ENCODE measurements at places on chromosomes 7 and 10.
A peak's percentile ranks its signal among the peaks of the same experiment; 100 is the strongest.

DNA sequence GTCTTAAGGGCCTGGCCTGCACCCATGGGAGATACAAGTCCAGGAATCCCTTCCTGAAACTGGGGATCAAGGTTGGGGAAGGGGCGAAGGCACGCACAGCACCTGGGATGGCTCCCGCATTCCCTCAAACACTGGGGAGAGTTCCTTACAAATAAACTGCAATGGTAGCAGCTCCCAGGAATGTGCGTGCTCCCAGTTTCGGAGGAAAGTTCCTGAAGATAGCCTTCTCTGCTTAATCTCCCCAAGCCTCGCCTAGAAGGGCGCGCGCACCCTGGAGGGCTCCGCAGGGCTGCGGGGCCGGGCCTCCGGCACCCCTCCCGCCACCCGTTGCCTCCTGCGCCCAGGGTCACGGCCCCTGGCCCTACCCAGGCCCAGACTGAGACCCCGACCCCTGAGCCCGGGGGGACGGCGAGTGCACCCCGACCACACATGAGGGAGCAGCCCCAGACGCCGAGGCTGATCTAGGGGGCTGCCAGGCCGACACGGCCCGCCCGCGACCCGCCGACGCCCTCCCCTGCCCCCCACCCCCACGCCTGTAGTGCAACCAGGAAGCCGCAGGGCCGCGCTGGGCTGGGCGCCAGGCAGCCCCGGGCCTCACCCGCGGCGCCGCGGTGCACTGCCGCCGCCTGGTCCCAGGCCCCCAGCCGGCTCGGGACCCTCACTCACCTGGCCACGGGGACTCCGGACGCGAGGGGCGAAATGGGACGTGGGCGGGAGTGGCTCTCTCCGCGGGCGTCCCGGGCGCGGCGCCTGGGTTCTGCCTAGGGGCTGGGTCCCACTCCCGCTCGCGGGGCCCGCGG, 460 bp downstream of the ANXA11 start:
- peak; percentile 45 for DNase-seq

GRCh38 chr10:119250641-119251314, 43.4 kb downstream of the GRK5 start:
- peak; percentile 95 for DNase-seq

GRCh38 chr10:74330646-74331045, 179.6 kb downstream of the ADK start:
- DNase-seq = no peak

DNA sequence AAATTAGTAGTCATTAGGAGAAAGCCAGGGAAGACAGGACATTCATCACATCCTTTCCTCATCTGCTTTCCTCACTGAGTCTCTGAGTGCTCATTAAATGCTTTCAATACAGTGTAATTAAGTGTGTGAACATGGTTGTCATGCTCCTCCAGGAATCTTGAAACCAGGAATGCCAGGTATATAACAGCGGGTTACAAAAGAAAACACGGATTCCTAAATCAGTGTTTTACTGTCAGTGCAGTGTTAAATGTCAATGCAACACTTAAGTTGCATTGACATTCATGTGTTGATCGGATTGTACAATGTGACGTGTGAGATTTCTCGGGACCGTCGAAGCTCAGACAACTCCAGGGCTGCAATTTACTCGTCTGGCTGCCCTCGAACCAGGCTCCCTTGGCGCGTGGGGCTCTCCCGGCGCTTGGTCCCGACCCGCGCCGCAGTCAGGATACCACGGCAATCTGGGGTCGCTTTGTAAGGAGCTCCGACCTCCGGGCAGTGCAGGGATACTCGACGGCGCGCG, 455 bp upstream of the SPAG6 start:
- DNase-seq = peak; percentile 2

DNA sequence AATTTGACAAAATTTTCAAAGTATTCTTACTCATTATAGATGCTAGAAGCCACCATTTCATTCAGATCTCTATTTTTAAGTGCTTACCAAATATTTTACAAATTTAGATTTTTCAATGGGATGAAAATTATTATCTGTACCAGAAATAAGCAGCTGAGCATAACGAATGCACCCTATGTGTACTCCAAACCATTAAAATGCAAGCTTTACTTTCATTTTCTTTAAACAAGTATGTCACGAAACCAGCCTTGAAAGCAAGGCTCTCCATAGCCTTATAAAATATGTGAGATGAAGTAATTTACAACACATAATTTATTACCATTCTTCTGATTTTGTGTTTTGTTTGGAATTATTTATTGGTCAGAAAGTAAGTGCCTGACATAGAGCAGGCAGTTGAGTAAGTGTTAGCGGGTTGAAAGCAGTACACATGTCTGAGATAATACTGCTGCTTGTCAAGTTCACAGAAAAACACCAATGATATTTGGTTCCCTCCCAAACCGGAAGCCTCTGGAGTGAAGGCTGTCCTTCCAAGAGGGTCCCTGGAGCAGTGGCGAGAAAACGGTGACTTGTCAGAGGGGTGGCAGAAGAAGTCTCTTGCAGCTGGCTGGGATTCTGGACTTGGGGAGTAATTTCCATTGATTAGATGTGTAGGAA, 322.7 kb upstream of the PFKP start:
- peak; percentile 3 for DNase-seq

DNA sequence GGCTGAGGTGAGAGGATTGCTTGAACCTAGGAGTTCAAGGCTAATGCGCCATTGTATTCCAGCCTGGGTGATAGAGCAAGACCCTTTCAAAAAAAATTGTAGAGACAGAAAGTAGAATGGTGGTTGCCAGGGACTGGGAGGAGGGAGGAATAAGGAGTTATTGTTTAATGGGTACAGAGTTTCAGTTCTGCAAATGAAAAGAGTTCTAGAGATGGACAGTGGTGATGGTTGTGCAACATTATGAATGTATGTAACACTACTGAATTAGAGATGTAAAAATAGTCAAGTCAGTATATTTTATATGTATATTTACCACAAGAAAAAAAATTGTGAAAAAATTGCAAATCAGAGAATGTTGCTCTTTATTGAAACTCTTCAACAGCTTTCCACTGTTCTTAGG, 266.5 kb upstream of the NPY start:
- DNase-seq = no peak

GRCh38 chr7:44569959-44570358, 3.7 kb downstream of the DDX56 start:
- DNase-seq = no peak

DNA sequence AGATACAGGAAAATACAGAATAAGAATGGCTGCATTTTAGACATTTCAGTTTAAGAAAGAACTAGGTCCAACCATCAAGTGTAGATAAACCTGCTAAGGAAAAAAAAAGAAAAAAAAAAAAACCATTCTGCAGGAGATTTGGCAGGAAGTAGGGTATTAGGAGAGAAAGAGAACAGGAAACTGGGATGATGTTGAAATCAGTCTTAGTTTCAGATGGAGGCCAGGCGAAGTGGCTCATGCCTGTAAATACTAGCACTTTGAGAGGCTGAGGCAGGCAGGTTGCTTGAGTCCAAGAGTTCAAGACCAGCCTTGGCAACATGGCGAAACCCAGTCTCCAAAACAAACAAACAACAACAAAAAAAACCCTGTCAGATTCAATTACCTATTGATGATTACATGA, 120.2 kb downstream of the RAB11FIP2 start:
- no peak for DNase-seq

DNA sequence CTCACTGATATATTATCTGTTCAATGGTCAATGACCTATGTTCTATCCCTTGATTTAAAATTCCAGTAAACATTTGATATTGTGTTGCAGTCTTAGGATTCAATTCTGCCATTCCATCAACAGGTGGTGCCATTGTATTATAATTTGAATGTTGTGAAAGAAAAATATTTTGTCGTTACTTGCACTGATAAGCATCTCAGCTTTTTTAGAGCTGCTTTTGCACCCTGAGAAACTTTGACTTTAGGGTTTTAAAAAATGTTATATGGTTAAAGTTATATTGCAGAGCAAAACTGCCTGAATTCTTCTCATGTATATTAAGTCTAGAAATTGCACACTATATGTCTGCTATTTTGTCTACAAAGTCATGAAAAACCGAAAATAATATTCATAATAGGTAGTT, 18.8 kb upstream of the MINDY3 start:
- DNase-seq = peak; percentile 47

DNA sequence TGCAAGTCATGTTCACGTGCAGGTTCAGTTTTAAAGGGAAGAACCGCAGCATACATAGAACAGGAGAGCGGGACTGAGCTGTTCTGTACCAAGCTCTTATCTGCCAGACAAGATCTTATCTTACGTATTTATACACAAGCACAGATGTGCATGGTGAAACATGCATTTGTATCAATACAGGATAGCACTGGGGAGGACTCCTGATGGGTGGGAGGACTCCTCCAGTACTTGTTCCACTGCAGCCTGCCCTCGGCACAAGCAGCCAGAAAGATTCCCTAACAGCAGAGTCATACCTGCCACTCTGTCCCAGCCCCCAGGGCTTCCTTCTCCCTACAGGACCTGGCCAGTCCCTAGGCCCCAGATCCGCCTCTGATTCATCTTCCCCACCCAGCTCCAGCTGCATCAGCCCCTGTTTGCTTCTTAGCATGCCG, 13.2 kb upstream of the PRKCQ start:
- no peak for DNase-seq

DNA sequence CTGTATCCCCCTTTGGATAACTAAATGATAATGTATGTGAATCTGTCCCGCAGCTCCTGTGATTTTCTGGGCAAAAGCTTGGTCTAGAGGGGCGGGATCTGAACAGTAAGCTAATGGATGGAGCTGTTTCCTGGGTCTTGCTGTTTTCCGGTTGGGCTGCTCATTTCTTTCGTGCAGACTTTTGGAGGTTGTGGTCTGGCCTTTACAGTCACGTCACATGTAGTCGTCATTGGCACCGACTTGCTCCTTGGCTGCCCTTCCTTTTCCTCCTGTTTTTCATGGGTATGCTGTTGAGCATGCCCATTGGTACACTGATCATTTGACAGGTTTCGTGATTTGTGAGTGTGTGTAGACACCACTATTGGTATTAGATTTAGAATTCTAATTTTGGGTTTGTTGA, 2.0 kb downstream of the FBH1 start:
- no peak for DNase-seq

GRCh38 chr10:21961847-21962246, 41.7 kb downstream of the DNAJC1 start:
- DNase-seq = no peak

DNA sequence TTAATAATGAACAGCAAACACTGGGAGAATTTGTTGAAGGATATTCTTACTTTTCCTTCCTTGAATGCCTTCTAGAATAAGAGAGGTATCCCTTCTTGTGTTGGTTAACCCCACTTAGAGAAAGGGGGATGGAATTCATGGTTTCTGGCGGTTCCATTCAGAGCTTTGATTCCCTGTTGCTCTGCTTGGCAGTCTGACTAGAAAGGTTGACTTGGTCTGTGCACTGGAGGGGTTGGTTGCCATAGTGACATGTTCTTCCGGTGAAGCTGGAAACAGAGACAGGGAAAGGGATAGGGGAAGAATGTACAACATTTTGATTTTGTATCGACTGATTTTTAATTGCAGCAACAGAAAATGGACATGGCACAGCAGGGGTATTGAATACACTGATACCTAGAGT, 2.5 kb downstream of the TMEM178B start:
- DNase-seq = no peak

DNA sequence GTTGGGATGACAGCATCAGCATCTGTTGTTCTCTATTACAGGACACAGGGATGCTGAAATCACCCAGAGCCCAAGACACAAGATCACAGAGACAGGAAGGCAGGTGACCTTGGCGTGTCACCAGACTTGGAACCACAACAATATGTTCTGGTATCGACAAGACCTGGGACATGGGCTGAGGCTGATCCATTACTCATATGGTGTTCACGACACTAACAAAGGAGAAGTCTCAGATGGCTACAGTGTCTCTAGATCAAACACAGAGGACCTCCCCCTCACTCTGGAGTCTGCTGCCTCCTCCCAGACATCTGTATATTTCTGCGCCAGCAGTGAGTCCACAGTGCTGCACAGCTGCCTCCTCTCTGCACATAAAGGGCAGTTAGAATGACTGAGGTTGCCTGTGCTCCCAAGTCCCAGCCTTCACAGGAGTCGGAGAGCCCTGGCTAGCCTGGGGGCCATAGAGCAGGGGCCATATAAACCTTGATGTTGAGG, 142.2 kb upstream of the PRSS58 start:
- DNase-seq = no peak

DNA sequence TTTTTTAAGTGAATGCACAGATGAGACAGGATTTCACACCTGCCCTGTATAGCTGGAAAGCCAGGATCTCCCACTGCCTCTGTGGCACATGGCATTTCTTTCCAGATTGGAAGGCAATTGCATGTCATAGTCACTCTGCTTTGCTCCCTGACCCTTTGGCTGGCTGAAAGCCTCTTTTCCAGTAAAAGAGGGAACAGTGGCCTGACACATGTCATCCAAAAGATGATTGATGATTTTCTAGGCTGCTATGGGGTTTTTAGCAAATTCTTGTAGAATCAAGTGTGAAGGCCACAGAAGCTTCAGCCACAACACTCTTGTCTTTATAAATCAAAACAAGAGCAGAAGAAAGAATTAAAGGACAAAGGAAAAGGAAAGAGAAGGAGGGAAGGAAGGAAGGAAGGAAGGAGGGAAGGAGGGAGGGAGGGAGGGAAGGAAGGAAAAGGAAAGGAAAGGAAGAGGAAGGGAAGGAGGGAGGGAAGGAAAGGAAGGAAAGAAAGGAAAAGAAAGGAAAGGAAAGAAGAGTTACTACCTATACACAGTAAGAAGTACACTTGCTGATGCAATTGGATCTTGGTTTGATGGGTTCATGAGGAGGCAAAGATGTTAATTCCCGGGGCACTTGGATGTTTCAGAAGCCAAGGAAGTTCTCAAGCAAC, 158.9 kb upstream of the FRMD4A start:
- DNase-seq = no peak

- no peak for DNase-seq
Measured at GRCh38 chr10:78435484-78436221, 402.0 kb downstream of the RPS24 start.

- DNase-seq = no peak
Measured at GRCh38 chr7:3367261-3367660, 66.2 kb downstream of the SDK1 start.

DNA sequence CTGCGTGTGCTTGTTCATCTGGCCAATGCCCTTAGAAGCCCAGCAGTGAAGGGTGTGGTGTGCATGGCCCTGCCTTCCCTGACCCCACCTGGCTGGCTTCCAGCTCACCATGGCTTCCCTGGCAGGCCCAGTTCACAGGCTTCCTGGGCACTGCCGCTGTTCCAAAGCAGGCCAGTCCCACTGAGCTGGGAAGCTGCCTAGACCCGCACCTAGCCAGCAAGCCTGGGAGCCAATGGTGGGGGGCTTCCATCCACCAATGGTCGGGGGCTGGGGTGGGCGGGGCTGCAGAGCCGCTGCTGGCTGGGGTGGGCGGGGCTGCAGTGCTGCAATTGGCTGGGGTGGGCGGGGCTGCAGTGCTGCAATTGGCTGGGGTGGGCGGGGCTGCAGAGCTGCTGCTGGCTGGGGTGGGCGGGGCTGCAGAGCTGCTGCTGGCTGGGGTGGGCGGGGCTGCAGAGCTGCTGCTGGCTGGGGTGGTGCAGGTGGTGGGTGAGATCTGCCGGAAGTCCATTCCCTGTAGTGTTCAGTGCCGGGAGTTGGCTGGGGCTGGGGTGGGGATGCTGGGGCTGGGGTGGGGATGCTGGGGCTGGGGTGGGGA, 12.4 kb downstream of the CALY start:
- peak; percentile 43 for DNase-seq

All from mesenchymal stem cell (in vitro differentiated cells and primary cell).